ENCODE measurements at places on chromosomes 3 and 15.

DNA sequence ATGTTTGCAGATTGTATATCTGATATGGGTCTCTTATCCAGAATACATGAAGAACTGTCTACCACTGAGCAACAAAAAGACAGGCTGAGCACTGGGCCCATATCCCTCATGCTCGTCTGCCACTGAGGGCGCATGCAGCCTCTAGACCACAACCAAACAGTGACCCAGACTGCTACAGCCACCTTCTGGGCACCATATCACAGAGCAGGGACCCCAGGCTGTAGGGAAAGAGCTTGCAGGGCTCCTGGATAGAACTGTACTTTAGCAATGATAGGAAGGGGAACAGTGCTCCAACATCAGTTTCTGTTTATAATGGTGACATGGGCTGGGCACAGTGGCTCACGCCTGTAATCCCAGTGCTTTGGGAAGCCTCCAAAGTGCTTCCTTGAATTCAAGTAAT lies 40.2 kb upstream of the TMEM87A start:
- no peak for DNase-seq

DNA sequence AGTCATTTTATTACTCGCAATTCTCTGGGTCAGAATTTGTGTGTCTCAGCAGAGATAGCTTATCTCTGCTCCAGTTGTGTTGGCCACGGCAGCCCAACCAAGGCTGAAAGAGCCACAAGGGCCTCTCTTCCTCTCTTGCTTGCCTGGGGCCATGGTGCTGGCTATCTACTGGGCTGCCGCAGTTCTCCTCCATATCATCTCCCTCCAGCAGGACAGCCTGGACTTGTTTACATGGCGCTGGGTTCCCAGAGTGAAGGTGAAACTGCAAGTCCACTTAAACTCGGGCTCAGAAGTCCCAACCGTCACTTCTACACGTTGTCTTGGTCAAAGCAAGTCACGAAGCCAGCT lies 134.8 kb downstream of the UACA start:
- no peak for DNase-seq

- peak; percentile 43 for DNase-seq
These were observed 461.3 kb upstream of the NAALADL2 start for GRCh38 chr3:174397848-174398247.

DNA sequence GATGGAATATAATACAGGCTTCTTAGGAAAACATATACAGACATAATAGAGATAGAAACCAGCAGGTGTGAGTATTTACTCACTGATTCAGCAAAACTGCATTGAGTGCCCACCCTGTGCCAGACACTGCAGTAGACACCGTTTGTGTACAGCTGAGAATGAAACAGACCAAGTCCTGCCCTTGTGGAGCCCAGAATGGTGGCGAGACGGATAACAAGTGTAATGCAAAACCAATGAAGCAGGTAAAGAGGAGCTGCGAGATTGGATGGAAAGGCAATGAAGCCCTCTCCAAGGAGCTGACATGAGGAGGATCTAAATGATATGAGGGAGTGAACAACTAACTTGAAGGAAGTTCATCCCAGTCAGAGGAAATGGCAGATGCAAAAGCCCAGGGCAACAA lies 256.4 kb downstream of the MEX3B start:
- no peak for DNase-seq

DNA sequence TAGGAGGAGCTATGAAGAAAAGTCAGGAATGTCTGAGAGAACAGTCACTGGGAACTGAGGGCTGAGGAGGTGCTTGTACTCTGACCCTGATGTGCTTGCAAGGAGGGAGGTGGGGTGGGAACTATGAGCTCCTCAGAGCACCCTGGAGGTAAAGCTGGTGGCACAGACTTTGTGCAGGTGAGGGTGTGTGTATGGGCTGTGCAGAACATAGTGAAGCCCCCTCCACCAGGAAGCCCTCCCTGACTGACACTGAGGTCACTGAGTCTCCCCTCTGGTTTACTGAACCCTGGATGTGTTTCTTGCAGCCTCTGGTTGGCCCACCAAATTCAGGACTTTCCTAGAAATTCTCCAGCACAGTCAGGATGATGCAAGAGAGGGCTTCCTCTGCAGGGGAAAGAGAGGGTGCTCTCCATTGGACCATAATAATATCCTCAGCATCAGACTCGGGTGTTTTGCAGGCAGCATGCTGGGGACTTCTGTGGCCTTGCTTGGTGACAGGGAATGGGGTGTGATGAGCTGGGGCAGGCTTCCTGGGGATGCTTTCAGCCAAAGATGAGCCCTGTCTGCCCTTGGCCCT lies 1.5 kb upstream of the ISLR start:
- no peak for DNase-seq

DNA sequence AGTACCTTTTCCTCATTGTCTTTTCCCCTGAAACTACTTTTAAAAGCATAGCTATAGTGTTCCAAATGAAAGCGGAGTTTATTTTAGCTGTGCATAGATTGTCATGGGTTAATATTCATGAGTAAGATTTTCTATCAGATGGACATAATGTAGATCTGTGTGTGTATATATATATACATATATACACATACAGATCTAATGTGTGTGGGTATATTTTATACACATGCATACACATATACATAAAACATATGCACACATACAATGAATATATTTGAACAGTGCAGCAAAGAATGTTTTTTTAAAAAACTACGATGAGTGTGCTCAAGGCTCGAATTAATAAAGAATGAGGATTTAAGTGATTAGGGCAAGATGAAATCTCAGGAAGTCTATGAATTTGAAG lies 328.3 kb upstream of the IL12A start:
- DNase-seq: no peak

- no peak for DNase-seq
These were observed 8.4 kb downstream of the HRH1 start for GRCh38 chr3:11162401-11163345.

GRCh38 chr15:100764778-100765466 lies 114.7 kb upstream of the ALDH1A3 start:
- DNase-seq: peak; percentile 17

- no peak for DNase-seq
These were observed 11.1 kb downstream of the UACA start for GRCh38 chr15:70752193-70752635.

GRCh38 chr3:111961461-111962164 lies 17.2 kb upstream of the ABHD10 start:
- no peak for DNase-seq

DNA sequence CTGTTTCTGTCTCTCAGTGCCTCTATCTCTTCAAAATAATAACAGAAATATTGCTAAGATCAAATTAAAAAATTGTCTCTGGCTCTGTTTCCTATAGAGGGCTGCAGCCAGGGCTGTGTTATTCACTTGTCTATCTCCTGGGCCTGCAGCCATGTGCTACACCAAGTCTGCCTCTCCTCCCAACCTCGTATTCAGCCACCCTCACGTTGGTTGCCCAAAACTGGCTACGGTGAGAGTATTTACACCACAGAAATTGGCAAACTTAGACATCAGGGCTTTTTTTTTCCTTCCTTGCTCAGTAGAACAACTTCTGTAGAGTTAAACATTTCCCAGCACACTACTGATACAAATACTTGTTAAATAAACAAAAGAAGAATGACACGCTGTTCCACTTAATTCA lies 320.9 kb upstream of the ICE2 start:
- no peak for DNase-seq

- no peak for DNase-seq
These were observed 11.6 kb downstream of the RPL15 start for GRCh38 chr3:23928524-23928923.

- DNase-seq: no peak
These were observed 1.2 kb downstream of the BNC1 start for GRCh38 chr15:83283138-83283812.

GRCh38 chr15:50181201-50181968 lies 611 bp upstream of the SLC27A2 start:
- no peak for DNase-seq

DNA sequence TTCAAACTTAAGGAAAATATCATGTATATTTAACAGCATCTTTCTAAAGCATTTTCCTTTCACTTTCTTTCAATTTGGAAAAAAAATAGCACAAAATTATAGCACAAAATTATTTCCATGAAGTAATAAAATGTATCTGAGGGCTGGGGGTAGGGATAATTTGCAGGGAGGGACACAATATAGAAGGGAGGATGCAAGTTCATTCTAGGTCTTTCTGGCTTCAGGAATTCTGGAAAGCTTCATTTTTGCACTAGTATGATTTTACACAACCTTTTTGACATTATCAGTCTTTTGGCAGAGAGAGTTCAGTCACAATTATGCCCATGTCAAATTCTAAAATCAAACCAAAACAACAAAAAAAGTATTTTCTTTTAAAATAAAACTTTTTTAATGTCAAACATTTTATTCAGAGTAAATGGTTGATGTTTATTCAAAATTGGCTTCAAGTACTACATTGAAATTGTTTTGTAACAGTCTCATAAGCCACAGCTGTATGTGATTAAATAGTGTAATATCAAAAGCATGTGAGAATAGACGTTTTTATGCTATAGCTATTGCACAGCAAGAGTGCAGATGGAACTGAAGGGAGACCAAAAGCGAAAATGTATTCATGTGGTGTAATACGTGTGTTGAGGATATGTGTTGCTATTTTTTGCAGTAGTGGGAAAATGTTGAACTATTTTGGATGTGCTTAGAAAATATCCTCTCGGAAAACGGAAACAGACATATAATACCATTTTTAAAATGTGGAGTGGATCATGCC lies 5.8 kb downstream of the RBMS3 start:
- no peak for DNase-seq

GRCh38 chr3:69541711-69542088 lies 155.8 kb upstream of the FRMD4B start:
- DNase-seq: no peak

DNA sequence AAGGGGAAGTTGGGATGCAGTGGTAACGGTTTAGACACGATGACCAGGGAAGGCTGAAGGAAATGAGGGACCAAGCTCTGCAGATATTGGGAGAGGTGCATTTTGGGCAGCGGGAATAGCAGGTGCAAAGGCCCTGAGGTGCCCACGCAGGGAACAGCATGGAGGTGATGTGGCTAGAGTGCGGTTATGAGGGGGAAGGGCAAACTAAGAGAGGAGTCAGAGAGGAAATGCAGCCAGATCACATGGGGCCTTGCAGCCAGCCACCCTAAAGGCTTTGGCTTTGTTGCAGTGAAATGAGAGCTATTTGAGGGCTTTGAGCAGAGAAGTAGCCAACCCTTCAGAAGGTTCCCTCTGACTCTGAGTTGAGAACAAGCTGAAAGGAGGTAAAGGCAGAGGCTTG lies 2.6 kb downstream of the SPATA12 start:
- DNase-seq: no peak

DNA sequence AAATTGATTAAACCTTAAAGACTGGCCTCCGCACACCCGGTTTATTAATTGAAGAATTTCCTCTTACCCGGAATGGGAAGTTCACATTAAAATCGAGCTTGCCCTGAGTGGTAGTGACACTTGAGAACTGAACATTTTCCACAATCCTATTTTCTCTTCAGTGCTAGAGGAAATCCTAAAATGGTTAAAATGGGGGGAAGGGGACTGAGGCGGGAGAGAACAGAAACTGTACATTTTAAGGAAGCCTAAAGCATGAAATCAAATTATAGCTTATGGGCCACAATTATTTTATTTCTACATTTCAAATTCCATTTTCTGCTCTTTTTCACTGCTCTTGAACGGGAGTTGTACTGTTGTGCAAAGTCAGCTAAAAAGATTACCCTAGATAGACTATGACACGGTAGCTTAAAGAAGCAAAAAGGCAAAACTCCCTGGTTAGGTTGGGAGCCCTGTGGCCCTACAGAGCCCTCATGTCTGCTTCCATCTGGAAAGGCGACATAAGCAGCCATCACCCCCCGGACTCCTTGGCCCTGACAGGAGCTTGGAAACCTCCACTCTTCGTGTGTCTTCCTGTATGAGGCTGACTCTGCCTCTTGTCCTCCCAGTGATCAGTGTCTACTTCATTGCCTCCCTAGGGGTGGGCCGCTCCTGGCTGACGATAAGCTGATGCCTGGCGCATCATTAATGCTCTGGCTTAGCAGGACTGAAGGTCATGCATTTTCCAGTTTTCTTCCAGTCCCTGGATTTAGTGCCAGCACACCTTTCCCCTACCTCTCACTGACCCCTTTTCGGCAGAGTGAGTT lies 79.3 kb downstream of the EEFSEC start:
- DNase-seq: no peak

All from NCI-H2081 treated with DMSO at 0.1 percent for 48 hours (cell line).